Astrocyte of the cerebellum (primary cell): ENCODE measurements at places on chromosomes 7 and 10.

GRCh38 chr10:118581340-118581739 is 14.1 kb downstream of the PRLHR start:
- DNase-seq: no peak

DNA sequence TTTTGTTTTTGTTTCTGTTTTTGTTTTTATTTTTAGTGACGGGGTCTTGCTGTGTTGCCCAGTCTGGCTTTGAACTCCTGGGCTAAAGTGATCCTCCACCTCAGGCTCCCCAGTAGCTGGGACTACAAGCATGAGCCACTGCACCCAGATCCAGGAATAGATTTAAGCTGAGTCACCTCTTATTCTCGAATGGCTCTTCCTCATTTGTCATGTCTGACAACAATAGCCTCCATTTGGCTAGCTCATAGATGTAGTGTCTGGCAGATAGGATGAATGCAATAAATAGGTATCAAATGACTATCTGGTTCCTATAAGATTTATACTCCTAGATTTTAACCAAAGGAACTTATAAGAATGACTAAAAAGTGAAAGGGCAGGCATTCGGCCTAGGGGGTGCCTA is 172.9 kb downstream of the TMEM26 start:
- no peak for DNase-seq

DNA sequence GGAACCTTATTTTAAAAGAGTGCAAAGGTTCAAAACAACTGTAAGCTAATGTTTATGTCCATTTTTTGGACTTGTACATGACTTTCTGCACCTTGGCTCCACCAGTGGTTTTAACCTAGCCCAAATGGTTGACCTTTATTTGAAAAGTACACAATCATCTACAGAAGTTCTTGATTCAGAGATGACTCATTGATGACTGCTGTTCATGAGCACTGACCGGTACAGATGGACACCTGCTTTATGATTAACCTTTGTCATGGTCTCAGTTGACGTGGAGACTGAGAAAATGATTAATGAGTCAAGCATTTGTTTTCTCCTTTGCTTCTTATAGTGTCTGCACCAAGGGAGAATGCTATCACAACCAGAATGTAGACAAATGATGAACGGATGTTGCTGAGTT is 55.7 kb upstream of the PTER start:
- DNase-seq: no peak

- DNase-seq: no peak
Measured at GRCh38 chr10:130968964-130969363, 342.6 kb downstream of the TCERG1L start.

GRCh38 chr10:33235251-33235884 is 99.1 kb downstream of the NRP1 start:
- no peak for DNase-seq

- DNase-seq: no peak
Measured at GRCh38 chr10:100141446-100142087, 44.3 kb downstream of the ERLIN1 start.

DNA sequence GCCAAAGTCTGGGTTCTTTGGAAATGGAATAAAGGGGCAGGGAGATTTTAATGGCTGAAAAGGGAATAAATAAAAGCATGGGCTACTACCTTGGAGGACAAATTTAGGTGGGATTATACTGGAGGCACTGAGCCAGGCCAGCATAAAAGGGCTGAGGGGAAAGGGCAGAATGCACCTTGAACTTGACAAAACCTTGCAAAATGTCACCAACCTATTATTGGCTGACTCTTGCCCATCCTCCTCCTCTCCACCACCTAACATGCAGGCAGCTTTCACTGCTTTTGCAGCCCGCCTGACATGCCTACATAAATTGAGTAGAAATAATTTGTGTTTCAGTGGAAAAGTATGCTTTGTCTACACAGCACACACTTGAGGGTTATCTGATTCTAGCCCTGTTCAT is 65.3 kb upstream of the ABLIM1 start:
- DNase-seq: no peak

- no peak for DNase-seq
Measured at GRCh38 chr10:133180965-133181639, 21.1 kb downstream of the KNDC1 start.

GRCh38 chr10:31687663-31688482 is 240.8 kb downstream of the ARHGAP12 start:
- no peak for DNase-seq

- no peak for DNase-seq
Measured at GRCh38 chr10:17443707-17444387, 10.5 kb downstream of the ST8SIA6 start.

DNA sequence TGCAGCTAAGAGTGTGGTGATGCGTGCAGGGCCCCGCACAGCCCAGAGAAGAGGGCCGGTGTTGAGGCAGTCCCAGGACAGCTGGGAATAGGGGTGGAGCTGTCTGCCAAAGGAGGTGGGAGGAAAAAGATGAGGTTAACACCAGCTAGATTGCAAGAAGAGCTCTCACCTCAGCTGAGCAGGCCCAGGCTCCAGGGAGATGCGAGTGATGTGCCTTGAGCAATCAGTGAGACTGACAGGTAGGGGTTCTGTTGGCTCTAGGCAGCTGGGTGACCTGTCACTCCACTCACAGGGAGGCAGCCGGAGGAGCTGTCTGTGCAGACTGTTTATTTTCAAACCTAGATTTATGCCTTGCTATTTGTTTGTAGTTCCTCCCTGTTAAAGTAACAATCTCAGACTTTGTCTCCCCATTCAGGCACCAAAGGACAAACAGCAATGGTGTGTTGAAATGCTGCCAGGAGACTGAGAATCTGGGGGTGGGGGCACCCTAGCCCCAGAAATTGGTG is 205.1 kb upstream of the CXCL12 start:
- no peak for DNase-seq

DNA sequence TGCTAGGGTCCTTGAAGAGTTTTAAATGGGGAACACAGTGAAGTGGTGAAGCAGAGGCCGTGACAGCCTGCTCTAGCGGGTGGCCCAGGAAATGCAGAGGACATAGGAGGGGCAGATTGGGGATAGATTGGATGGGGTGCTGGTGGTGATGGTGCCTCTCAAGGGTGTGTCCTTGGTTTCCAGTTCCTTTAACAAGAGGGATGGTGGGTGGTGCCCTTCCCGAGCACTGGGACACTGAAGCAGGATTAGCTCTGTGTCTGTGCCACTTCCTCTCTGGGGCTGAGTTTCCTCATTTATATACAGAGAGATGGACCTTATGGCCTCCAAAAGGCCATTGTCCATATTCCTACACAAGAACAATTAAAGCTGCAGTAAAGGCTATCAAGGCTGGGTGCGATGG is 285.5 kb downstream of the TCF7L2 start:
- no peak for DNase-seq

- no peak for DNase-seq
Measured at GRCh38 chr7:102284399-102284798, 2.3 kb upstream of the SH2B2 start.

DNA sequence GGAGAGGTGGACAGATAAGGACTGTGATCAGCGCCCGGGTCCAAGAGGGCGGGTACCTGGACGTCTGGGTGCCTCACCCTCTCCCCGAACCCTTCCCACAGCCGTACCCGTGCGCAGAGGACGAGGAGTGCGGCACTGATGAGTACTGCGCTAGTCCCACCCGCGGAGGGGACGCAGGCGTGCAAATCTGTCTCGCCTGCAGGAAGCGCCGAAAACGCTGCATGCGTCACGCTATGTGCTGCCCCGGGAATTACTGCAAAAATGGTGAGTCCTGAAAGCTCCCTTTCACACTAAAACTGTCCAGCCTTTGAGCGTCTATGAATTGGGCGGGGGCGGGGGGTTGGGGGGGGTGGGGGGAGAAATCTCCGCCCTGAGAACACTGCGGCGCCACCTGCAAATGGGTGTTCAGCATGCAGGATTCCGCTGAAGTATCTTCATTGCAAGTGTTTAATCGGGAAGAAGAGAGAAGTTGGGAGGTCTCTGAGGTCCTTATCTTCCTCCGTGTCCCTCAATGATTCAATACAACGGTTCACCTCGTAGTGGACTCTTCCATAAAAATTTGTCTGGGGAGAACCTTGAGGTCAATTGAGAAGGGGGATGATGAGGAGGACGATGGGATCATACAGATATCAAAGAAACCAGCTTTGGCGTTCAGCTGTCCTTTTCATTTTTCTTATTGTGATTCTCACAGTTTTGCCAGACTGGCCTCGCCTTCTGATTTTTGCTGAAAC is 906 bp downstream of the DKK1 start:
- DNase-seq: no peak

- DNase-seq: no peak
Measured at GRCh38 chr7:127702052-127702652, 50.2 kb downstream of the SND1 start.

GRCh38 chr7:5774790-5775189 is 6.7 kb downstream of the RNF216 start:
- DNase-seq: no peak

DNA sequence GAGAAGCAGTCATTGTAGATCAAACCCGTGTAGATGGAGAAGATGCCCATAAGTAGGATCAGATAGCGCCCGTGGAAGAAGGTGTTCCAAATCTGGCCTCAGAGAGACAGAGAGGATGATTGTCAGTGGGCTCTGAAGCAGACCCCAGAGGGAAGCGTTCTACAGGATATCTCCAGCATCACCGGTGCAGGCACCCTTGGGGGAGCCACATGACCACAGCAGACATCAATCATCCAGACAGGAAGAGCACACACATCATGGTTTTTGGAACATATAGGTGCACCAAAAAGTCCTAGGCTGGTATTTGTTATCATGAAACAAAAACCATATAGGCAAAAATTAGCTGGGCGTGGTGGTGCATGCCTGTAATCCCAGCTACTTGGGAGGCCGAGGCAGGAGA is 44.0 kb upstream of the SVOPL start:
- DNase-seq: no peak

DNA sequence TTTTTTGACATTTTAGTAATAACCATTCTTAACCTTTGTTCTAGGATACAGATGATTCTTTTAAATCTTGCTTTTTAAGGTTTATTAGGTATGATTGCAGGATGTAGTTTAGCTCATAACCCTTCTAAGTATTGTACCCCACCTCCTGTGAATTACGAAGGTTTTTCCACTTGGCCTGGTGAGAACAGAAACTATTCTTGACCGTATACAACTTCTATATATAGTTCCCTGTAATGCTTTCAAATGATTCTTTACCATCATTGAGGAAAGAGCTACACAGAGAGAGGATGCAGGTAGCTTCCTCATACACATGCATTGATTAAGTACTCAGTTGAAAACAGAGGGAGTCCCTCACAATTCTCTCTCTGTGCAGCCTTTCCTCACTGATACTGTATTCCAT is 86.3 kb downstream of the PALS2 start:
- DNase-seq: no peak

GRCh38 chr7:114860206-114860605 is 61.7 kb upstream of the MDFIC start:
- no peak for DNase-seq

DNA sequence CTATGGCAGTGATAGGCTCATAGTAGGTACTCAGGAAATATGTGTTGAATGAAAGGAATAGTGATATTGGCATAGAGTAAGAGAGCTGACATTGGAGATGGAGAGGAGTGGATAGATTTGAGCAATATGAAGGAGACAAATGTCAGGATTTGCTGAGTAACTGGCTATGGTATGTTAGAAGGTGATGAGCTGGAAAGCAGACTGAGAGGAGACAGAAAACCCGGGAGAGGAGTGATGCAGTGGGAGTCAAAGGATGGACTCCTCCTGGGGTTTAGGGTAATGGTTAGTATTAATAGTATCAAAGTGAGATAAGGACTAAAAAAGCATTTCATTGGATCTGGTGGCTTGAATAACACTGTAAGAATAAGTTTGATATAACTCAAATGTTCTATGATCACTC is 64.8 kb downstream of the CD36 start:
- no peak for DNase-seq

DNA sequence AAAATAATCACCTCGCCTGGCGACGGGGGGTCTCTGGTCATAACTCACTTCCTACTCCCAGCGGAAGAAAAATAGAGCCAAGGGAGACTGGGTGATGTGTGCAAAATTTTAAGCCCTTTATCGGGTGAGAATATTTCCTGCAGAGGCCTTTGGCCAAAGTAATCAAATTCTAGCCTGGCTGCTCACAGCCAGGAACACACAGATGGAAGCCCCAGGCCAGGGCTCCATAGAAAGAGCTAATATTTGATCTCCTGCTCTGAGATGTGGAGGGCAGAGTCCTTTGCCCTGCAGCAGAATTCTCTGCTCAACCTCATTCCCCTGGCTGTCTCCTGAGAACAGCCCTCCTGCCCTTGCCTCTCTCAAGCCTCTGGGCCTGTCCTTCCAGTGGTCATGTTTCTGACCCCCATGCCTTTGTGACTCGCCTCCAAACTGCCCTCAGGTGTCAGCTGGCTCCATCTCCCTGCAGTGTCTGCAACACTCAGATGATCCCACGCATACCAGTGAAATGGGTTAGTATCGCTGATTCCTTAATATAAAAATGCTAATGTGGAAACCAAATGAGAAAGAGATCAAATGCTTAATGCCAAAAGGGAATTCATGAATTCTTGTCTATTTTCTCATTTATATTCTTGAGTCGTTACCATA is 34.5 kb downstream of the FRMD4A start:
- DNase-seq: no peak

- no peak for DNase-seq
Measured at GRCh38 chr10:116287906-116288501, 15.0 kb upstream of the GFRA1 start.

GRCh38 chr7:91107460-91107859 is 156.8 kb upstream of the FZD1 start:
- DNase-seq: no peak

DNA sequence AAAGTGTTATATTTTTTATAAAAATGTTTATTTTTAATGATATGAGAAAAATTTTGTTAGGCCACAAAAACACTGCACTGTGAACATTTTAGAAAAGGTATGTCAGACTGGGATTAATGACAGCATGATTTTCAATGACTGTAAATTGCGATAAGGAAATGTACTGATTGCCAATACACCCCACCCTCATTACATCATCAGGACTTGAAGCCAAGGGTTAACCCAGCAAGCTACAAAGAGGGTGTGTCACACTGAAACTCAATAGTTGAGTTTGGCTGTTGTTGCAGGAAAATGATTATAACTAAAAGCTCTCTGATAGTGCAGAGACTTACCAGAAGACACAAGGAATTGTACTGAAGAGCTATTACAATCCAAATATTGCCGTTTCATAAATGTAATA is 64.8 kb upstream of the CAPZA2 start:
- DNase-seq: no peak

GRCh38 chr7:73647725-73648592 is 19.7 kb upstream of the VPS37D start:
- DNase-seq: no peak
